ENCODE measurements at places on chromosomes 7 and 10. TPM values are rescaled to one million over a fixed set of nuclear protein-coding genes. Genes with fewer than 3 reads are reported as not detected.

GRCh38 chr10:6669269-6669859, 89.3 kb upstream of the PRKCQ start:
- no peak for DNase-seq

GRCh38 chr10:13340626-13341376, 7.3 kb downstream of the SEPHS1 start:
- no peak for DNase-seq

The SLC39A12 gene
- total RNA-seq, result not detected

The GFRA1 gene
- 65.8 TPM for total RNA-seq

DNA sequence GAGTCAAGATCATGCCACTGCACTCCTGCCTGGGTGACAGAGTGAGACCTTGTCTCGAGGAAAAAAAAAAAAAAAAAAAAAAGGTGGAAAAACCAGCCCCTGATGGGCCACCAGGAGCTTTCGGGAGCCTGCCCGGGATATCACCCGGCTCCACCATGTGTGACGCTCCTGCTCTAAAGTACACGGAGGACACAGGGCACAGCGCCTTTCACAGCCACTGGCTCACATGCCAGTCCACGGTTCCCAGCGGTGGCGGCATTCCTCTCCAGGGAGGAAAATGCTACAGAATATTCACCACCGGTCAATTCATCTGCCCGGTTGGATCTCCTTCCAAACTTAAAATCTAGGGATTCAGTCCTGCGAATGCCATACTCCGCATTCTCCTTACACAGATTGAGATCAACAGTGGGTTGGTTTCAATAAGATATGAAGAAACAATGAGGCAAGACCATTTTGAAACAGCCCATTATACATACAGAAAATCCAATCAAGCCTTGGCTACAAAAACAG, 81.2 kb downstream of the CTBP2 start:
- no peak for DNase-seq

The HABP2 gene
- not detected for total RNA-seq

DNA sequence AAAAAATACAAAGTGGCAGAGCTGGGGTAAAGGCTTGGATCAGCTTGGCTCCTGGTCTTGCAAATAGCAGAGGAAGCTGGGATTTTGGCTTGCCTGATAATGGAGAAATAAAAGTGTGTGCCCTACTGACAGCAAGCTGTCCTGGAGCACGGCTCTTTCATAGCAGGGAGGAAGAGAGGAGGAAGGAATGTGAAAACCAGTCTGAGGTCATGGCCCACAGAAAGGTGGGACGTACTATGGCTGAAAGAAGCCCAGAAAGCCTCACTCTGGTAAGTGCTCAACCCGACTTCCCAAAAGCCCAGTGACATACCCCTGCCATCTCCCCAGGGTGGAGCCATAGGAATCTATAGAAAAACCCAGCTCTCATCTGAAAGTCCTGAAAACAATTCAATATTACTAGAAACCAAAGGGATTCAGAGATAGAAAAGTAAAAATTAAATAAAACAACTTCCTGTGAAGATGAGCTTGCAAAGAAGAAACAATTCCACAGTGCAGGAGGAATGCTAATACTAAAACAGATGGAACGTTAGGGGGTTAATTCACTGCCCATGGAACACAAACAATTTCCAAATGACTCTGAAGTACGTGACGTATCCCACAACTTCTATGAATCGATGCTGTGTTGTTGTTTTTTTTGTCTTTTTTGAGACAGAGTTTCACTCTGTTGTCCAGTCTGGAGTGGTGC, 246.7 kb upstream of the PTN start:
- DNase-seq, result no peak

DNA sequence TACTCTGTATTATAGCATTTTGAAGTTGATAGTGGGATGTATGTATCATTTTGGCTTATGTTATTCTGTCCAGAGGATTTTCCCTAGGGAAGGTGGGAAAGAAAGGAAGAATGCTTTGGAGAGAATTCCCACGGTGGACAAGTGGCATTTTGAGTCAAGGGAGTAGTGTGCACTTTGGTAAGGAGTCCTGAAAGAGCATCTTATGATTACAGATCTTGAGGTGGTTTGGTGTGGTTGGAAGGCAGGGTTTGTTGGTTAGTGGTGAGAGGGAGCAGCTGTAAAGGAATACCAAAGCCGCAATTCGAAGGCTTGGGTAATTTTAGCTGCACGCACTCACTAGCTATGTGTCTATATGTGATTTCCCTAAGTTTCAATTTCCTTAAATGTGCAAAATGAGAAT, 16.1 kb downstream of the CCSER2 start:
- DNase-seq, result no peak

The APBB1IP gene
- total RNA-seq, result 17.0 TPM

DNA sequence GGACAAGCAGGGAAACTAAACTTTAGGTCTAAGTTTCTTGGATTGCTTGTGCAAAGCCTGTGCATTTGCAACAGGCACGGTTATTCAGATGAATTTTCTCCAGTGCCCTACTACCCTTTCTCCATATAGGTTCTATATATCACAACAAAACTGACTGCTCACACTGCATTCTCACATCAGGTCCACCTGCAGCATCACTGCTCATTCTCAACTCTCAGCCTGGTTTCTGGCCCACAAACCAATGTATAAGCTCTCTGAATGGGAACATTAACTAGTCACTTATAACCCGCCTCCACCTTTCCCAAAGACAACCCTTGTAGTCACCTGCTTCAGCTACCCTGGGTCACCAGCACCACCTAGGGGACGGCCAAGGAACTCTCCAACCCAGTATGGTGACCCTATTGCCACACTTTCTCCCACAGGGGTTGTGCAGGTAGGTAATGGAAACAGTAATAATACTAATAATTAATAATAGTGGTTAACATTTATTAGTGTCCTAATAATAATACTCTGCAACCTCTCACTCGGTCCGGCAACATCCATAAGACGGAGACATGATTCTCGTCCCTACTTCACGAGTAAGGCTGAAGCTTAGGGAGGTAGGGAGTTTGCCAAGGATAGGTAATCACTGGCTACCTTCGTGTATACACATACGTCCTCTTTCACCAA, 97.3 kb downstream of the CLEC2L start:
- no peak for DNase-seq

The ERCC6 gene
- 33.5 TPM for total RNA-seq

The CALN1 gene
- total RNA-seq, result 0.53 TPM

GRCh38 chr10:111890046-111890445, 293.5 kb downstream of the GPAM start:
- DNase-seq, result no peak

The CALHM3 gene
- not detected for total RNA-seq

- no peak for DNase-seq
These were observed 74.1 kb upstream of the PARD3 start for GRCh38 chr10:34889004-34889869.

The SLC26A5 gene
- total RNA-seq, result 0.71 TPM

DNA sequence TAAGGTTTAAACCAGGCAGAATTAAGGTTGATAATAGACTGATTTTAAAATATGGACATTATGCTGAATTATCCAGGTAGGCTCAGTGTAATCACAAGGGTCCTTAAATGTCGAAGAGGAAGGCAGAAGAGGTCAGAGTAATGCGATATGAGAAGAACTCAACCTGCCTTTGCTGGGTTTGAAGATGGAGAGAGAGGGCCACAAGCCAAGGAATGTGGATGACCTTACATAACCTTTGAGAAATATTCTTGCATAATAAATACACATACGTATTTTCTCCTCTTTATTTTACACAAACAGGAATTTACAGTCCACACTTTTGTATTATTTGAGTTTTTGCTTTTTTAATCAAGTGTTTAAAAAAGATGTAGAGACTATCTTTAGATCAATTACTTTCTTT, 88.5 kb downstream of the ST7 start:
- DNase-seq, result no peak

The TMEM254 gene
- total RNA-seq, result 13.6 TPM

GRCh38 chr7:131554880-131555516, 1.4 kb downstream of the PODXL start:
- DNase-seq, result no peak

DNA sequence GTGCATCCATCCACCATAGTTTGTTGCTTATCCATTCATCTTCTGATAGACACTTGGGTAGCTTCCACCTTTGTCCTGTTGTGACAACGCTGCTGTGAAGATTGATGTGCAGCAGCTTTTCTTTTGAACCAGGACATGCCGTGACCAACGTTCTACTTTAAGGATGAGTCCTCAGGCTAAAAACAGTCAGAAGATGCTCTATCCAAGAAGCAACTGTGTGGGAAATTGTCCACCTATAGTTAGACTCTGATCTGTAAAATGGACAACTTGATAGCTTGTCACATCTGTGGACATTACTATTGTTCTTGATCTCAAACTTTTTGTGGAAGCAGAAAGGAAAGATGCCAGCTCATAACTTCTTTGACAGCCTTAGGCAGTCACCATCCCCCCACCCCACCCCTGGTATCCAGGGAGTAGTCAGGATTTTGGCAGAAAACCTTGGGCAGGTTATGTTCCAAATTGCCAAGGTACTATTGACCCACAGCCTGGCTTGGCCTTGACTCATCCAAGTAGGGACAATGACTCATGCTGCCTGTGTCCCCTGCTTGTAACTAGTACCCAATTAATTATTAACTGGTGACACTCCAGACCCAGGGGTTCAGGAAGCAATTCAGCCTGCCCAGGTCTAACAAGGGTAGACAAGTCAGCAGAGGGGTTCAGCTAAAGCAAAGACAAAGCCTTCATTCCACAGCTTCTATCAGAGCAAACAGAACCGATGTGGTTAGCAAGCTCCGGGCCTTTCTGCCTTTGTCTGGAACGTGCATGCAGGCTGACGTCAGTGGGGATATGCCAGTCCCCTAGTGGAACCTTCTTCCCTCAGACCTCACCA, 99.6 kb upstream of the ANLN start:
- DNase-seq, result no peak

GRCh38 chr10:12852687-12853086, 148.8 kb downstream of the CCDC3 start:
- no peak for DNase-seq

DNA sequence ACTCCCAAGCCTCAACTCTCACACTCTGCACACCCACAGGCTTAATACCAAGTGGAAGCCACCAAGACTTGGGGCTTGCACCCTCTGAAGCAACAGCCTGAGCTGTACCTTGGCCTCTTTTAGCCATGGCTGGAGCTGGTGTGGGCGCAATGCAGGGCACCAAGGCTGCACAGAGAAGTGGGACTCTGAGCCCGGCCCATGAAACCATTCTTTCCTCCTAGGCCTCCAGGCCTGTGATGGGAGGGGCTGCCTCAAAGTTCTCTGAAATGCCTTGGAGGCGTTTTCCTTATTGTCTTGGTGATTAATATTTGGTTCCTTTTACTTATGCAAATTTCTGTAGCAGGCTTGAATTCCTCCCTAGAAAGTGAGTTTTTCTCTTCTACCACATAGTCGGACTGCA, 276.6 kb downstream of the PAXIP1 start:
- DNase-seq, result no peak

DNA sequence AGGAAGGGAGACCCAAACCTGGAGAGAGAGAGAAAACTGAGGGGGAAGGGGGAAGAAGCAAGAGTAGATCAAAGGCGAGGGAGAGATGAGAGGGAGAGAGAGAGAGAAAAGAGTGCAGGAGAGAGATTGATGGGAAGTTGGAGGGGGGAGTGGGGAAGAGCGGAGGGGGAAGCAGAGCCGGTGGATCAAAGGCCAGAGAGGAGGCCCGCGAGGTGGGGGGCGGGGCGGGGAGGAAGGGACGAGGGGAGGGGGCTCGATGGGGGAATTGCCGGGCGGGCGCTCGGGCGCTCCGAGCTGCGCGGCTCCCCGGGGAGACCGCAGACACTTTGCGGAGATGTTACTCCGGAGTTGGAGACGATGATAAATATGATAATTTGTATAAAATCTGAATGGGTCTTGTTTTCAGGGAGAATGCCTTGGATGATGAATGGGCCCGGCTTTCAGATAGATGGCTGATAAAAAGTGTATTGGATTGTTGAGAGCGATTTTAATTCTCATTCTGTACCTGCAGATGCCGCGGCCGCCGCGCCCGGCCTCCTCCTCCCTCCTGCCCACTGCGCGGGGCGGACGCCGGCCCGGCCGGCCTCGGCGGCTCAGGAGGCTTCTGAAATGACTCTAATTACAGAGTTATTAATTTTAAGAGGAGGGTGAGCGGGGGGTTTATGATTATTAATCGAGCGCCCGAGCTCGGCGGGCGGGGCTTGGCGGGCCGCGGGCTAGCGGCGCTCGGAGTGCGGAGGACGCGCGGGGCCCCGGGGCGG, 21.4 kb upstream of the PAX2 start:
- no peak for DNase-seq

The ADCY1 gene
- 5.5 TPM for total RNA-seq

DNA sequence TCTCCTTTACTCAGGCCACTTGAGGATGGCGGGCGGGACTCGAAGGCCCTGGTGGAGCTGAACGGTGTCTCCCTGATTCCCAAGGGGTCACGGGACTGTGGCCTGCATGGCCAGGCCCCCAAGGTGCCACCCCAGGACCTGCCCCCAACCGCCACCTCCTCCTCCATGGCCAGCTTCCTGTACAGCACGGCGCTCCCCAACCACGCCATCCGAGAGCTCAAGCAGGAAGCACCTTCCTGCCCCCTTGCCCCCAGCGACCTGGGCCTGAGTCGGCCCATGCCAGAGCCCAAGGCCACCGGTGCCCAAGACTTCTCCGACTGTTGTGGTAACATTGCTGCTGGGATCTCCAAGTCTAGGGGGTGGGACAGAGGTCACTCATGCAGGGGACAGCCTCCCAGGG, 65.7 kb downstream of the GTF2IRD1 start:
- DNase-seq, result no peak

- DNase-seq, result no peak
These were observed 20.2 kb upstream of the SUV39H2 start for GRCh38 chr10:14858338-14858960.

GRCh38 chr10:110857265-110858171, 14.2 kb upstream of the PDCD4 start:
- no peak for DNase-seq

The WDFY4 gene
- 8.6 TPM for total RNA-seq

- no peak for DNase-seq
These were observed 18.7 kb downstream of the HSPA12A start for GRCh38 chr10:116723428-116724281.

GRCh38 chr7:77910124-77910523, 111.6 kb downstream of the PHTF2 start:
- no peak for DNase-seq

DNA sequence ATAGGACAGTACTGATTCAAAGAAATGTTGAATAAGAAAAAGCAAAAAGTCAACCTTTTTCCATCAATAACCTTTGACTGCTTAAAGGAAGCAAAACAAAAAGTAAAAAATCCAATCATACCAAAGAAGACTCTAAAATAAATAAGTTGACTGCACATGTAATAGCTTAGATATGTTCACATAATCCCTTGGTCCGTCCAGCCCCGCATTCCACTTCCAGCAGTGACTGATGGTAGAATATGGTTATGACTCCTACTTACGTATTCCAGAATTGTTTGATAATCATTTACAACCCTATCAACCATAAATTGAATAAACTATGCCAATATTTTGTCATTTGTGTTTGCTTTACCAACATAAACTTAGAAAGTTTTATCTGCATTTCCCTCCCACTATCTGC, 77.9 kb downstream of the CTNNA3 start:
- DNase-seq, result no peak

The EBF3 gene
- 38.9 TPM for total RNA-seq

GRCh38 chr7:100763556-100764140, 30.3 kb downstream of the ZAN start:
- DNase-seq, result no peak
